Effector memory CD4-positive, alpha-beta T cell (primary cell): ENCODE measurements at places on chromosomes 5 and 9.

DNA sequence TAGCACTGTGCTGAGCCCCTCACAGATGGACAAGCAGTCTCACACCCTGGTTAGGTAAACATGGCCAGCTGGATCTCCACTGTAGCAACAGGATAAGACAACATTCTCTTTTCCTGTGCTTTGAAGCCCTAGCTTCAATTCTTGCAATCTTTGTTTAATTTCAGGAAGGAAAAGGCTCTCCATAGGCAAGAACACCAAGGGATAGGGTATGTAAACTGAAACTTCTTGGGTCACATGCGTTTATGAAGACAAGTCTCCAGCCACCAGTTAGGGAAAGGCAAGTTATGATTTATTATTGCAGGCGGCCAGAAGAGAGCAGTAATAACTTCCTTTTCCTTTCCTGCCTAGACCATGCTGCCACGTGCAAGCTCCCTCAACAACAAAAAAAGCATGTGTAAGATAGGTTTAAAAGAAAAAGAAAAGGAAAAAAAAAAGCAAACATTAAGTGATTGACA is 50.1 kb upstream of the POU5F2 start:
- no peak for DNase-seq

GRCh38 chr5:115377468-115378217 is 81.2 kb upstream of the CCDC112 start:
- DNase-seq = no peak

GRCh38 chr5:77768978-77769377 is 7.2 kb downstream of the TBCA start:
- DNase-seq = no peak

DNA sequence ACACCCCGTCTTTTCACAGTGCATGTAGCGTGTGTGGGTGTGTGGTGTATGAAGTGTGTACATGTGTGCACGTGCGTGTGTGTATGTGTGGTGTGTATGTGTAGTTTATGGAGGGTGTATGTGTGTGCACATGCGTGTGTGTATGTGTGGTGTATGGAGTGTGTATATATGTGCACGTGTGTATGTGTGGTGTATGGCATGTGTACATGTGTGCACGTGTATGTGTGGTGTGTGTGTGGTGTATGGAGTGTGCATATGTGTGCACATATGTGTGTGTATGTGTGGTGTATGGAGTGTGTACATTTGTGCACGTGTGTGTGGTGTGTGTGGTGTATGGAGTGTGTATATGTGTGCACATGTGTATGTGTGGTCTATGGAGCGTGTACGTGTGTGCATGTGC is 13.2 kb downstream of the MYMK start:
- no peak for DNase-seq

DNA sequence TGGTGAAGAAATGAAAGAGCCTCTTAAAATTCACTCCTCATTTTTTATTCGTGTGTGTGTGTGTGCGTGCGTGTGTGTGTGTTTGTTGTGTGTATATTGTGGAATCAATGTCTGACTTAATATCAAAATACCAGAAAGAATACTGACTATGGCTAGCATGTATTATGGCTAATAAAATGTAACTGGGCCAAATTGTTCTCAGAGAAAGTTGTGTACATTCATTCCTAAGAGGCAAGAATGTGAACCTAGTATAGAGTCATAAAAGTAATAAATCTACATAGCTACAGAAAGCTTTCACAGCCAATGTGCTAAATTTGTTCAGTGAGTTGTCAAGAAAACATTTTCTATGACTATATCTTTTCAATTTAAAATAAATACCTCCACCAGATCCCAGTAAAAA is 211.5 kb downstream of the EBF1 start:
- no peak for DNase-seq

DNA sequence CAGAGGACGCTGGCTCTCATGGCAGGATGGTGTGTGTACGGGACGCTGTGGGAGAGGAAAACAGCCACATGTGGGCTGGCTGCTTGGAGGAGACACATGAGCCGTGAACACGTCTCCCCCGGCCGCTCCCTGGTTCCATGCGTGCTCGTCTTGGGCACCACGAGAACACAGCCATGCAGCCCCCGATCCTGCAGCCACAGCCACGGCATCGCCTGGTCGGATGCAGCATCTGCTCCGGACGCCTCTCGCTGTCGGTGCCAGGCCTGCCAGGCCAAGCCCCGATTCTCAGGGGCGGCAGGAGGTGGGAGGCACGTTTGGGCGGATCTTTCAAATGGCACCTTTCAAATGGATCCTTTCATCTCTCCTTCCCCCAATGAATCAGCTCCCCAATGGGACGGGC is 3.2 kb downstream of the LCN10 start:
- no peak for DNase-seq

DNA sequence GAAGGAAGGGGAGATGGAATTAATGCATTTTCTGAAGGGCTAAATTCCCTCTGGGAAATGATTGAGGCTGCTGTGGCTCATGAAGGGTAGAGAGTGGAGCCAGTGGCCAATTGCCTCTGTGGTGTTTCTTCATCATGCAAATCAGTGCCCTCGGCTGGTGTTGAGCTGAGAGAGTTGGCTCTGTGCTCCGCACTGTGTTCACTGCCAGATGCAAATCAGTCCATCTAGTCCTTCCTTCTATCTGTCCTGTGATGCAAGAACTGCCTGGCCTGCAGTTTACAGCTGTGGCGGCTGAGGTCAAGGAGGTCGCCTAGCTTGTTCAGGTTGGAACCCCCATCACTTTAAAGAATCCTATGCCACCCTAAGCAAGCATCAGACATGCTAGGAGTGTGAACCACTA is 6.0 kb downstream of the TMEM171 start:
- DNase-seq = no peak

- no peak for DNase-seq
Measured at GRCh38 chr5:76351176-76351575, 51.9 kb upstream of the IQGAP2 start.

GRCh38 chr5:30505014-30505886 is 688.2 kb upstream of the CDH6 start:
- no peak for DNase-seq

- no peak for DNase-seq
Measured at GRCh38 chr5:124692950-124693349, 53.5 kb downstream of the ZNF608 start.

- DNase-seq = no peak
Measured at GRCh38 chr5:38450627-38451026, 105.8 kb downstream of the LIFR start.

DNA sequence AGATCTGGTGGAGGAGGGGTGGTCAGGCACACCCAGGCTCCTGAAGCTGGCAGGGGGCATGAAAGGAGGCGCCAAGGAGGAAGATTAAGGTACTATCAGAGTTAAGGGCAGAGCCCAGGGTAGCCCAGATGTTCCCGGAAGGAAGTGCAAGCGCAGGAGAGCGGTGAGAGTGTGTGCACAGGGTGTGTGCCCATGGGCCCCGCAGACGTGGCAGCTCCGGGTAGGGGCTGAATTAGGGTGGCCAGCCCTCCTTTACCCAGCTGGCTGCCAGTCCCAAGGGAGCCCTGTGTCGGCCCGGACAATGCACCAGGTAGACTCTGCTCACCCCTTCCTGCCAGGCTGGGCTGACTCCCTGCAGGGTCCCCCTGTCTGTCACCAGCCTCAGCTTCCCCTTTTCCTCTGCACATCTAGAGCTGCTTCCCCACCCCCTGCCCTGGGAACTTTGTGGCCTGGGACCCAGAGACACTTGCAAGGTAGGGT is at the start of gene SMIM33:
SMIM33 (plus strand) TSS at position 184 of the 480 bp plus-strand sequence; CDS start at position 302, 118 bp downstream.
- peak; percentile 28 for DNase-seq

DNA sequence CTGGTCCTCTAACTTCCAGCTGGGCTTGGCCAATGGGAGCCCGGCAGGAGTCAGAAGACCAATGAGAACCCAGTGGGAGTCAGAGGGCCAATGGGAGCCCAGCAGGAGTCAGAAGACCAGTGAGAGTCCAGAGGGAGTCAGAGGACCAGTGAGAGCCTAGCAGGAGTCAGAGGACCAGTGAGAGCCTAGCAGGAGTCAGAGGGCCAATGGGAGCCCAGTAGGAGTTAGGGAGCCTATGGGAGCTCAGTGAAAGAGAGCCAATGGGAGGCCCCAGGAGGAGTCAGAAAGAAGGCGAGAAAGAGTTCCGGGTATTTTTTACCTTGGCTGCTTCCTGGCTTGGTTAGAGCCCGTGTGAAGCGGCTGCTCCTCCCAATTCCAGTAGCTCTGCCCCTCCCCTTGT is 191.0 kb downstream of the GABBR2 start:
- DNase-seq = no peak

DNA sequence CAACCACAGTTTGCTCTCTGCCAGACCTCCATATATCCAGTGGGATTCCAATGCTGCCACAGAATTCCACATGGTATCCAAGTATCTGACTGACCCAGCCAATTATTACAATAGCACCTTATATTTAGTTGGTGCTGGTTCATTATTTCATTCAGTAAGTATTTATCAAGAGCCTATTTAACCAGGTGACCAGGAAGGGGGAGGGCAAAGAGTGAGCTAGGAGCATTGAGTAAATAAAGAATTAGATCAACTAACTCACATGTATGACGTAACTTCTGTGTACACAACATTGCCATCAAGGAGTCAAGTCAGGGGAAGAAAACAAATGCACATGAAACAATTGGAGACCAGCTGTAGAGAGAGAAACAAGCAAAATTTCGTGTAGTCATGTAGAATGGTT is 207.1 kb upstream of the PAPPA start:
- DNase-seq = no peak

- no peak for DNase-seq
Measured at GRCh38 chr9:136331030-136331429, 3.7 kb downstream of the GPSM1 start.

GRCh38 chr5:158499892-158500418 is 599.8 kb downstream of the EBF1 start:
- DNase-seq = no peak

GRCh38 chr9:70933321-70933720 is 188.1 kb downstream of the TRPM3 start:
- DNase-seq = no peak

- no peak for DNase-seq
Measured at GRCh38 chr5:138369706-138370105, 17.2 kb downstream of the KDM3B start.

DNA sequence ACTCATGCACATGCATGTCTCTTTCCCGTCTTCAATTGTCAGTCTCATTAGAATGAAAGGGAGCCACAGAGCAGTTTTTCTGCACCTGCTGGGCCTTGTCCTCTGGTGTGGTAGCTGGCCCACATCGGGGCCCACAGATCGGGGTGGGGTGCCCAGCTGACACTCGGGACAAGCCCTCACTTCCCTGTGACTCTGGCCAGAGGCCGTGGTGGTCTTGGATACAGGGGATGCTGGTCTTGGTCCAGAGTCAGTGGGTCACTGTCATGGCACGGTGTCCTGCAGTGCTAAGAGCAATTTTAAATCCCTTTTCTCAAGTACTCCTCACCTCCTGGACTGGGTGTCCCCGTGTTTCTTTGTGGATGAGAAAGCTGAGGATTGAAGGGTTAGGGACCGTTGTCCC is 193.2 kb downstream of the CACNA1B start:
- DNase-seq = no peak

DNA sequence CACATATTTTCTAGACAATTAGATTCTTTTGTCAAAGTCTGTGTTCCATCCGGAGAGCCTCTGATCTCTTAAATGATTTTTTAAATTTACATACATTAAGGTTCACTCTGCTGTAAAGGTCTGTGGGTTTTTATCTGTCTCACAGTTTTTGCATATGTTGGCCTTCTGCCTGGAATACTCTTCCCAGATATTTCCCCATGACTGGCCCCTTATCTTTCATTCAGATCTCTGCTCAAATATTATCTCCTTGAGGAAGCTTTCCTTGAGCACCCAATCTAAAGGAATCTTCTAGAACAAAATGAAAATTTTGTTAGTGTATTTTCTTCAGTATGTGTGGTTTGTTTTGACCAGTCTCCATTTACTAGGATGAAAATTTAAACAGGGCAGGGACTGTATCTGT is 26.3 kb downstream of the FAF2 start:
- DNase-seq = no peak

DNA sequence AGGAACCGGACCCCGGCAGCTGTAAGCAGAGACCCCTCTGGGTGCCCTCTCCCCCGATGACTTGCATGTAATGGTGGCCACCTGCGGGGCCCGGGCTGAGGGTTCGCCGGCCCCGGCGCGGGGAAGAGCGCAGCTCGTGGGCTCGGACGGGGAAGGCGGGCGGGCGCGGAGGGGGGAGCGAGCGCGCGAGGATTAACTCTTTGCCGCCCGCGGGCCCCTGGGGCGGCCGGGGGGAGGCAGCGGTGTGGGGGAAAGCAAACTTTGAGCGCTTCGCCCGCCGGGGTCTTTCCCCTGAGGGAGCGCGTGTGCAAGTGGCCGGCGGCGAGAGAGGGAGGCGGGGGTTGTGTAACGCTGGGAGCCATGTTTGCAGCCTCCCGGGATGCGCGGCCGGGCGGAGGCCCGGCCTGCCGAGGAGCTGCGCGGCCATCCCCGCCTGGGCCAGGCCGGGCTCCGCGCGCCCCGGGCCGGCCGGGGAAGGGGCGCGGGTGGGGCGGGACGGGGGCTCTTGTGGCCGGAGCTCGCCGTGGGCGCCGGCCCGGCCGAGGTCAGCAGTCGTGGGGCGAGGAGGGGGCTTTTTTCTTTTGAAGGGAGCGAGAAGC is 547 bp downstream of the ANP32B start:
- peak; percentile 36 for DNase-seq

- DNase-seq = no peak
Measured at GRCh38 chr5:99068944-99069650, 140.3 kb upstream of the CHD1 start.

DNA sequence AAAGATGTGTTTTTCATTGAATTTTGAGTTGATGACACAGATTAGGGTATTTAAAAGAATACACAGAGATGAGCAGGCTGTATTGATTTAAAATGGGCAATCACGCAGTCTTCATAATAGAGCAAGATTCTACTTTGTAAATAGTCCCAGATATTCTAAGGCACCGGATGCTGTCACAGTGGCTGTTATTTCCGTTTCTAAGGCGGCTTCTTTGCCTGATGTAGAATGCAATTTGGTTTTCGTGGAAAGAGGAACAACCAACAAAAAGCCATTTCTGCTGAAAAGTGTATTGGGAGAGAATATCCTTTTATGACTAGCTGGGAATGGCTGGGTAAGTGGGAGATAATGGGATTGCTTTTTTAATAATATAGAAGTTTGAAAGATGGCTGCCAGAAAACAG is 17.5 kb downstream of the PRKACG start:
- no peak for DNase-seq

DNA sequence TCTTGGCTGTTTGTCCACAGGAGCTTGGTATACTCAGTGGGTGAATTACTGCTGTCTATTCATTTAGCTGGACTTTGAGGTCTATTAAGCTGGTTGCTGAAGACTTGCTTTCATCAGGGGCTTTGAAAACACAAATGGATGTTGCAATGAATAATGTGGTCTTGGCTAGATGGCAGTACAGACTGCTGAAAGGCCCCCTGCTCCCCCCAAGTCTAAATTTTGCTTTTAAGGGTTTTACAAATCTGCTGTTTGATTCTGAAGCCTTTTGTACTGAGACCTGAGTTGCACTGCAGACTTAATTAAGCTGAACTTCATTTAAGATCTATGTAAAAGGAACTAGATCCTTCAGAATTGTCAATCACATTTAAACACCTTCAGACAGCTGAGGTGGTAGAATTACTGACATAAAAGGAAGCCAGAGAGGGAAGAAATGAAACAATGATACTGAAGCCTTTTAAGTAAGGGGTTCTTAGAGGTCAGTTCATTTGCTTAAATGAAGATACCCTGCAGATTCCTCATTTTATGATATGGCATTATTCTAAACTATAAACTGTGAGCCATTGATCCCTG is 37.3 kb downstream of the KCTD16 start:
- no peak for DNase-seq
